HFFc6 (cell line): ENCODE measurements at places on chromosomes 13 and 19. TPM values are rescaled to one million over a fixed set of nuclear protein-coding genes. Genes with fewer than 3 reads are reported as not detected.

DNA sequence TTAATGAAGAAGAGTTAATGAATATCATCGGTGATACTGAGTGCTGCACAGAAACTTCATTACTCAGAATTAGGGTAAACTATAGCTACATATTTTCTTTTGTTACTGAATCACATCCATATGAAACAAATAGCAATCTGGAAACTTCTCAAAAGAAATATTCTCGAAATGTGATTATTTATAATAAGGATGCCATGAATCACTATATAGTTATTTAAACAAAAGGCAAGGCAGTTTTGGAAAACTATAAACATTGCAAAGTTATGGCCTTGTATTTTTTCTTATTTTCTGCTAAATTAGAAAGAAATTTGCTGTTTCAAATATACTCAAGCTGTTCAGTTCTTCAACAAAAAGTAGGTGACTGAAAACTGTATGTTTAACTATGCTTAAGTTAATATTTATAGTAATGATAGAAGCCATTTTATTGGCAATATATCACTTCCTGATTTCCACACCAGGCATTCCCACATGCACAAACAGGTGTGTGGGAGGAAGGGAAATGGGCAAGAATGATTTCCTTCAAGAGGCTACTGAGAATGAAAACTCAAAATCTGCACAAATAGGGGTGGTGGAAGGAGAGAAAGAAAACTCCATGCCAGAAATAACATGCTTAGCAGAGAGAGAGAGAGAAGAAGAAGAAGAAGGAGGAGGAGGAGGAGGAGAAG, 74.5 kb upstream of the FRY start:
- DNase-seq, result no peak

- DNase-seq, result no peak
Measured at GRCh38 chr13:103514188-103514587, 448.0 kb upstream of the SLC10A2 start.

DNA sequence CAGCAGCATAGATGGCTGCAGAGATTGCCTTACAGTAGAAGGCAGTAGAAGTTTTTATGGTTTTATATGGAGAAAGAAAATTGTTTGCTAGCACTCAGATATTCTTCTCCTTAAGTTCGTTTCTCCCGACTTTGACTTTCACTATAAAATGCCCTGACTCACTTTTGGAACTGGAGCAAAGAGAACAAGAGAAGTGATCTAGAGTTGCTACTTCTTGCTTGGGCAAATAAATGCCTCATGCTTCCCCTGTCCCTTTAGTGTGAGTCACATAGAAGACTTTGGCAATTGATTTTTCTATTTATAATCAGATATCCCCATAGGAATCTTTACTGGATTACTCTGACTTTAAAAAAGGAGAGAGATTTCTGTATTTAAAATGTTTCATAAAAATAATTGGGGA, 46.9 kb downstream of the ITGBL1 start:
- DNase-seq, result no peak

The KLK12 gene
- total RNA-seq, result not detected in 3 replicates

The ZNF253 gene
- total RNA-seq, result 2.9 and 3.9 TPM in 2 replicates

- peak; percentile 60 for DNase-seq
Measured at GRCh38 chr13:75263741-75264407, 218.1 kb downstream of the TBC1D4 start.

GRCh38 chr19:52689843-52690368, 44.9 kb downstream of the ZNF611 start:
- DNase-seq, result no peak

GRCh38 chr13:27171244-27171826, at the start of gene USP12:
Gene USP12 (minus strand): TSS chr13:27171811. CDS start chr13:27171639, 172 bp downstream.
- DNase-seq, result no peak

The SIGLEC7 gene
- not detected in 3 replicates for total RNA-seq

The FXYD7 gene
- 0.32 TPM in 1 of 3 replicates, not detected in the others for total RNA-seq

The POSTN gene
- total RNA-seq, result 20.5 and 211 TPM in 2 replicates

GRCh38 chr13:112955271-112955937, 13.6 kb upstream of the MCF2L start:
- DNase-seq, result no peak

The METTL21C gene
- not detected in 3 replicates for total RNA-seq

GRCh38 chr19:29587518-29587986, 18.5 kb upstream of the POP4 start:
- peak; percentile 77 for DNase-seq

- DNase-seq, result peak; percentile 80
Measured at GRCh38 chr13:30112602-30113435, 194.5 kb downstream of the KATNAL1 start.

- DNase-seq, result no peak
Measured at GRCh38 chr13:40217675-40218074, 448.8 kb downstream of the FOXO1 start.

The ADGRE3 gene
- not detected in 3 replicates for total RNA-seq

The SLC25A23 gene
- 16.9 to 23.8 TPM (median 18.0 TPM) in 3 replicates for total RNA-seq

GRCh38 chr13:41402691-41403511, 54.4 kb upstream of the RGCC start:
- DNase-seq, result no peak

DNA sequence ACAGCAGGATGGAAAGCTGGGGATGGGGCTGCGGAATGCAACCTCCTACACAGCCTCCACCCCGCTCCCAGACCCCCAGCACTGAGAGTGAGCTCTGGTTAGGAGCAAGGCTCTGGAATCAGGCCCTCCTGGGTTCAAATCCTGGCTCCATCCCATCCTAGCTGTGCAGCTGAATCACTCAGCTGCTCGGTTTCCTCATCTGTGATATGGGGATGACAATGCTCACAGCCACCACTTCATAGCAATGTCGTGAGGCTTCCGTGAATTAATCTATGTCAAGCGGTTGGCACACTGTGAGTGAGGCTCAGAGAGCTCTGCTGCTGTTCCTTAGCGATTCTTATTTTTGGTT, 538 bp downstream of the ACP7 start:
- no peak for DNase-seq

DNA sequence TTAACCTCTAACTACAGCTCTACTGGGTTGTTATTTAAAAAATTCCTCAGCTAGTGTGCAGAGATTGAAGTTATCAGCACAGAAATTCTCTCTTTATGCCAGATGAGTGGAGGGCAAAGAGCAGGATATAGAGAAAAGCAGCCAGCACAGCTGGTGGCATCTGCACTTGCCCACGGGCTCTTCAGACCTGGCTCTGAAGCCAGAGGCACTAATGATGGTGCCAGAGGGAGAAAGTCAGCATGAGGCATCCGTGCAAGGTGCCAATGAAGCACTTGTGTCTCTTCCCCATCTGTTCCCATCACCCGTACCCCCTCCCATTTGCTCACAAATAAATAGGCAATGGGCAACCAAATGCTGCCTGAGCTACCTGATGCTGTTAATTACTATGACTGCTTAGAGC, 138.9 kb downstream of the OLFM4 start:
- no peak for DNase-seq

GRCh38 chr19:7969555-7969939, 26.1 kb upstream of the TIMM44 start:
- DNase-seq, result no peak

The SH2D3A gene
- total RNA-seq, result not detected in 3 replicates

DNA sequence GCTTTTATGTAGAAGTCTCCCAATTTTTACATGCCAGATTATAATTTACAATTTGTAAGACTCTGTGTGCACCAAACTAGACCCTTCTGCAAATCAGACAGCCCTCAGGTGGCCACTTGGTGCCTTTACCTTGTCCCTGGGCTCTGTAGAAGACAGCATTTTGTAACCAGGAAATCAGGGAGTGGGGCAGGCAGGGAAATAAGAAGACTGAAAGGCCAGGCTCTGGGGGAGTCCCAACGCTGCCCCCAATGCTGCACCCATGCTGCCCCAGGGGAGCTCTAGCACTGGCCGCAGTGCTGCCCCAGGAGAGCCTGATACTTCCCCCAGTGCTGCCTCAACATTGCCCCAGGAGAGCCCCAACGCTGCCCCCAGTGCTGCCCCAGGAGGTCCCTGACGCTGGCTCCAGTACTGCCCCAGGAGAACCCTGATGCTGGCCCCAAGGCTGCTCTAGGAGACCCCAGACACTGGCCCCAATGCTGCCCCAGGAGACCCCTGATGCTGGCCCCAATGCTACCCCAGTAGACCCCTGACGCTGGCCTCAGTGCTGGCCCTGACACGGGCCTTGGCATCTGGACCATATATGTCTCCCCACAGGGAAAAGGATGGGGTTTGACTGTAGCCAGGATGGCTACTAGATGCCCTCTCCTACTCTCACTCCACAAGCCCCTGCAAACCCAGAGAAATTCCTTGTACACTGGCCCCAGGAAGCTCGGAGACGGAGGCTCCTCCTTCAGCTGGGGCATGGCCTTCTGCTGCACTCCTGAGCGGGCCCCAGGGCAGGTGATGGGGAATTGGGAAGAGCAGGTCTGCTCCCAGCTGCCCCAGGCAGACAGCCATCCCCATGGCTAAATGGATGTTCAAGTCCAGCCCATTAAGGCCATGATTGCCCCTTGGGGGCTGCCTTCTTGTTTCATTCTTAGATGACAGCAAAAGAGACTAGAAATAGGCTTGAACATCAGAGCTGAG, 23.6 kb downstream of the VSTM2B start:
- DNase-seq, result no peak

DNA sequence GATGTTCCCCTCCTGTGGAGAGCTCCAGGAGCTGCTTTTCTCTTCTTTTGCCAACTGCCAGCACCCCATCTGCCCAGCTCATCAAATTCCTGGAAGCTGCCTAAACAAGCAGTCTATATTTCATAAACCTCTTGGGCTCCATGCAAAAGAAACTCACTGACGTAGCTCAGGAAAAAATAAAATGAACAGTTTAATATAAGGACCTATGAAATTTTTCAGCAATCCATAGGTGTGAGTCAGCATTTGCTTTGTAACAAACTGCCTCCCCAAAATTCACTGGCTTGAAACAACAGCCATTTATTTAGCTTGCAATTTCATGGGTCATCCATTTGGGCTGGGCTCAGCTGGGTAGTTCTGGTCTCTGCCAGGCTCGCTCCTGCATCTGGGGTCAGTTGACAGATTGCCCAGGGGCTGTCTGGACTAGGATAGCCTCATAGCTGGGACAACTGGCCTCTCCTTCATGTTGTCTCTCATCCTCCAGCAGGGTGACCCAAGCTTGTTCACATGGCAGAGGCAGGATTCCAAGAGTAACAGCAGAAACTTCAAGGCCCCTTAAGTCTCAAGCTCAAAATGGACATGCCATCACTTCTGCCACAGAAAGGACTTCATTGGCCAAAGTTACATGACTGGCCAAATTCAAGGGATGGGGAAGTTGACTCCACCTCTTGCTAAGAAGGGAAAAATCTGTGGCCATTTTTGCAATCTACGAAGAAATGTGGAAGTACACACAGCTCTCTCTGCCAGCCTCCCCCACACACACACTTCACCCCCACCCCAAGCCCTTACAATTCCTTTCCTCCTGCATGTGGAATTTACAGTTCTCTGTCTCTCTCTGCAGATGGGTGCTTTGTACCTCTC, 7.9 kb upstream of the PVR start:
- DNase-seq, result peak; percentile 66

GRCh38 chr19:50719566-50719965, at the start of gene SHANK1:
Gene SHANK1 (minus strand): TSS chr19:50719802. CDS start chr19:50716919, 2,883 bp downstream.
- no peak for DNase-seq

DNA sequence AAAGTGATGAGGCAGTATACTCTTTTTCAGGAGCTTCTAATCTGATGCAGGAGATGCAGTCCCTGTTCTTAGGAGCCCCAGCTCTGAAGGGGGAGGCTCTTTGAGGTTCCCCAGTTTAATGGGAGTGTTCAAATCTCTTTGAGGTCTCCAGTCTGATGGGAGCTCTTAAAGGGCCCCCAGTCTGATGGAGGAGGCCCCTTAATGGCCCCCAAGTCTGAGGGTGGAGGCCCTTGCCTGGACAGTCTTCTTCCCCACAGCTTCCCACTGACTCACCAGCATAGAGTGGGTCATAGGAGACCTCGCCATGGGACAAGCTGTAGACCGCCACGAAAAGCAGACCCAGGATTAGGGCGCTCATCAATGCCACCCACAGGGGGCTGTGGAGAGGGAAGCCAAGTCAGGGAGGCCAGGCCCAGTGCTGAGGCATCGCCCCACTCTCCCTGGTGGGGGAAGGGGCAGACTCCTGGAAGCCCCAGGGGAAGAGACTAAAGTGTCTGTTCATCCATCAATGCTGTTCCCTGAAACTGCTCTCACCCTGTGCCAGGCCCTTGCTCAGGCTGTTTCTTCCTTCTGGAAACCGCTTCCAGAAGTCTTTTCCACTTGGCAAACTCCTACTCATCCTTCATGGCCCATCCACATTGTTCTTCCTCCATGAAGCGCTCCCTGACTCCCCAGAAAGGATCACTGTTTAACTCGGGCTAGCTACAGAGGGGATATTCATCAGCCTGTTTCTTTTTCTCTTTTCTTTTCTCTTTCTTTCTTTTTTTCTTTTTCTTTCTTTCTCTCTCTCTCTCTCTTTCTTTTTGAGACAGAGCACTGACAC, 2.1 kb downstream of the TM6SF2 start:
- no peak for DNase-seq

The CGB1 gene
- total RNA-seq, result 0.66 to 0.79 TPM in 2 of 3 replicates, not detected in the other

The LRG1 gene
- not detected in 3 replicates for total RNA-seq

GRCh38 chr13:25798998-25799397, 252.8 kb downstream of the SHISA2 start:
- DNase-seq, result no peak

DNA sequence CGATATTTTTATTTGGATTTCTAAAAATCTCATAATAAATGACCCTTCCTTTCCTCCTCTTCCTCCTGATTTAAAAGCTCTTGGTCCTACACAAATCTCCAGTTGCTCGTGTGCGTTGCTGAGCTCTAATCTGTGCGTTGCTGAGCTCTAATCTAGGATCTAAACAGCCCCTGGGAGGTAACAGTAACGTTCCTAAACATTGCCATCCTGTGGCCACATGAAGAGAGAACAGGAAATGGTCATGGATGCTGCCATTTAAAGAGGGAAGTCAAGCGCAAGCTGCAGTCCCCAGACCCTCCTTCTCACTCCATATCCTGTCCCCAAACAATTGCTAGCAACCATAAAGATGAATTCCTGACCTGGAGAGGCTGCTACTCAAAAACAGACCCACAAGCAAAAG, 170.8 kb downstream of the NUFIP1 start:
- peak; percentile 13 for DNase-seq

The ZNF534 gene
- not detected in 3 replicates for total RNA-seq

- no peak for DNase-seq
Measured at GRCh38 chr13:95470574-95471366, 81.8 kb upstream of the CLDN10 start.
